A549 treated with GW870086 at 1 μM for 4 hours (cell line): ENCODE measurements at places on chromosomes 2 and 18. TPM values are rescaled to one million over a fixed set of nuclear protein-coding genes. Genes with fewer than 3 reads are reported as not detected.

The SH2D6 gene
- total RNA-seq: 0.54 to 0.99 TPM (median 0.62 TPM) in 5 replicates

The LYPD1 gene
- total RNA-seq: 14.4 to 20.2 TPM (median 14.6 TPM) in 5 replicates

The MAP2 gene
- total RNA-seq: 0.86 to 1.4 TPM (median 1.2 TPM) in 5 replicates

The TCF23 gene
- total RNA-seq: not detected in 5 replicates

The FSHR gene
- not detected in 5 replicates for total RNA-seq

The SERPINB2 gene
- total RNA-seq: 0.07 TPM in 1 of 5 replicates, not detected in the others

The GNLY gene
- 0.28 TPM in 1 of 5 replicates, not detected in the others for total RNA-seq

The ALPI gene
- total RNA-seq: 0.06 to 0.15 TPM in 2 of 5 replicates, not detected in the others

The PLGLB2 gene
- 0.17 to 0.34 TPM in 2 of 5 replicates, not detected in the others for total RNA-seq

The PLCL1 gene
- not detected in 5 replicates for total RNA-seq

The SPHKAP gene
- 0.02 TPM in 1 of 5 replicates, not detected in the others for total RNA-seq

The UBE2F gene
- 47.8 to 56.4 TPM (median 49.3 TPM) in 5 replicates for total RNA-seq

The LRRTM1 gene
- not detected in 5 replicates for total RNA-seq

The PRSS56 gene
- 0.09 to 0.16 TPM (median 0.11 TPM) in 5 replicates for total RNA-seq

The MYCN gene
- 0.05 TPM in 1 of 5 replicates, not detected in the others for total RNA-seq

The PRPF40A gene
- total RNA-seq: 73.5 to 89.4 TPM (median 84.7 TPM) in 5 replicates

The SKOR2 gene
- not detected in 5 replicates for total RNA-seq

The CXCR1 gene
- total RNA-seq: not detected in 5 replicates

The ATOH8 gene
- total RNA-seq: 7.2 to 10.5 TPM (median 8.1 TPM) in 5 replicates

The DSG2 gene
- total RNA-seq: 43.0 to 68.6 TPM (median 65.3 TPM) in 5 replicates

The CRYGC gene
- not detected in 5 replicates for total RNA-seq

The GALNT3 gene
- 0.13 TPM in 1 of 5 replicates, not detected in the others for total RNA-seq

The POTEE gene
- total RNA-seq: 0.05 to 0.07 TPM (median 0.05 TPM) in 4 of 5 replicates, not detected in the other

The TMEM163 gene
- 0.06 to 0.17 TPM (median 0.16 TPM) in 4 of 5 replicates, not detected in the other for total RNA-seq

The SIX2 gene
- 0.23 to 0.56 TPM (median 0.43 TPM) in 5 replicates for total RNA-seq

The CTNNA2 gene
- 0.14 to 1.5 TPM (median 0.20 TPM) in 5 replicates for total RNA-seq

The ALPG gene
- 0.24 to 0.47 TPM (median 0.38 TPM) in 5 replicates for total RNA-seq

The CDKL4 gene
- 0.08 TPM in 1 of 5 replicates, not detected in the others for total RNA-seq

The C2orf15 gene
- total RNA-seq: 0.25 to 0.71 TPM (median 0.47 TPM) in 5 replicates

The ACMSD gene
- total RNA-seq: not detected in 5 replicates

The PAPOLG gene
- total RNA-seq: 5.9 to 9.3 TPM (median 9.1 TPM) in 5 replicates

The SCTR gene
- not detected in 5 replicates for total RNA-seq

The MROH2A gene
- total RNA-seq: 0.09 to 0.21 TPM (median 0.12 TPM) in 3 of 5 replicates, not detected in the others

The CXCR2 gene
- total RNA-seq: not detected in 5 replicates

The KIAA2012 gene
- total RNA-seq: not detected in 5 replicates

The IL1R2 gene
- 0.72 to 1.9 TPM (median 1.0 TPM) in 5 replicates for total RNA-seq

The GCG gene
- total RNA-seq: not detected in 5 replicates

The ST6GAL2 gene
- 15.0 to 22.9 TPM (median 17.5 TPM) in 5 replicates for total RNA-seq

The CCDC74B gene
- 5.8 to 7.4 TPM (median 6.1 TPM) in 5 replicates for total RNA-seq

The C2orf66 gene
- 0.12 TPM in 1 of 5 replicates, not detected in the others for total RNA-seq

The UGT1A10 gene
- total RNA-seq: 0.07 to 0.49 TPM (median 0.11 TPM) in 4 of 5 replicates, not detected in the other

The CNTNAP5 gene
- total RNA-seq: not detected in 5 replicates

The PSTPIP2 gene
- total RNA-seq: 0.12 to 0.44 TPM (median 0.24 TPM) in 5 replicates

The ASIC4 gene
- total RNA-seq: 0.11 to 0.15 TPM (median 0.14 TPM) in 3 of 5 replicates, not detected in the others

The EVA1A gene
- total RNA-seq: 9.1 to 11.8 TPM (median 10.9 TPM) in 5 replicates
